Activated effector memory CD4-positive, alpha-beta T cell treated with anti-CD3 and anti-CD28 coated beads, Interleukin-2, amount 50 U/mL, for 16 hours (primary cell): ENCODE measurements at places on chromosomes 1 and 21.

- DNase-seq, result no peak
These were observed 189.0 kb downstream of the NFIA start for GRCh38 chr1:61271412-61271789.

- DNase-seq, result no peak
These were observed 8.7 kb upstream of the EXTL1 start for GRCh38 chr1:26012864-26013263.

- DNase-seq, result no peak
These were observed 117.9 kb upstream of the ESRRG start for GRCh38 chr1:216841165-216841564.

DNA sequence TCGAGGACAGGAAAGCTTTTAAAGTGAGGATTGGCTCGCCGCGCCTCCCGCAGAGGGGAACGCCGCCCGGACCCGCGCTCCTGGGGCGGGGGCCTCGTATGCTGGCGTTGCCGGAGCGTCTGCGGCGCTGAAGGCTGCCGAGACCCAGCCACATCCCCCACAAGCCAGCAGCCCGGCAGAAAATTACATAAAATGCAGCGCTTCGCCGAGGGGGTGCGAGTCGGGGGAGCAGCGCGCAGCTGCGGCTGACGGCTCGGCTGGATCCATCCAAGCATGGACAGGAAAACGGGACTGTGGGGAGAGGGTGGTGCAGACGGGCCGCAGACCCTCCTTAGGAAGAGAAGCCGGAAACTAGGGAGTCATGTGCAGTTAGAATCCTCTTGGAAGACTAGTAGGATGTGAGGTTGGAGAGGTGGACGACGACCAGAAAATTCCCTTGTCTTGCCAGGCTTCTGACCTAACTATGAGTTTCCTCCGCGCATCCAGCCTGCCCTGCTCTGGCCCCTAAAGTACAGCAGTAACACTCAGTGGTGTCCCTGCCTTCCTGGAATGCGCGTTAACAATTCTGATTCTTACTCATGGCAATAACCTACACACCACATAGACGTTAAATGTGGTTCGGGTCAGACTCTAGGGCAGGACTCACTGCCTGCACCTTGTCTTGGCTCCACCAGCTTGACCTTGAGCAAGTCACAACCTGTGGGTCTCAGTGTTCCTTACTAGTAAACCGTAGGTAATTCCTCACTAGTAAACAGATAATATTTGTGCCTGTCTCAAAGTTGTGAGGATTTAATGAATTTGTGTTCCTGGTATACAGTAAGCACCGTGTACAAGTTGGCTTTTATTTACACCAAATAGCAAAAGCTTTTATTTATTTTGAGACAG lies 953 bp upstream of the BRWD1 start:
- DNase-seq, result peak; percentile 78

- no peak for DNase-seq
These were observed 68.1 kb downstream of the RHOU start for GRCh38 chr1:228803421-228803820.

GRCh38 chr1:152673016-152673415 lies 2.1 kb upstream of the LCE2C start:
- DNase-seq, result no peak

- DNase-seq, result no peak
These were observed 47.8 kb upstream of the CCDC190 start for GRCh38 chr1:162908780-162909179.

- DNase-seq, result no peak
These were observed 89.6 kb downstream of the PKN2 start for GRCh38 chr1:88773540-88774150.

GRCh38 chr1:237237721-237238120 lies 195.7 kb downstream of the RYR2 start:
- no peak for DNase-seq

GRCh38 chr1:6967431-6968111 lies 182.3 kb downstream of the CAMTA1 start:
- DNase-seq, result no peak

GRCh38 chr1:219792337-219793021 lies 135.9 kb downstream of the SLC30A10 start:
- DNase-seq, result no peak

GRCh38 chr1:63630666-63631065 lies 37.5 kb downstream of the PGM1 start:
- no peak for DNase-seq

DNA sequence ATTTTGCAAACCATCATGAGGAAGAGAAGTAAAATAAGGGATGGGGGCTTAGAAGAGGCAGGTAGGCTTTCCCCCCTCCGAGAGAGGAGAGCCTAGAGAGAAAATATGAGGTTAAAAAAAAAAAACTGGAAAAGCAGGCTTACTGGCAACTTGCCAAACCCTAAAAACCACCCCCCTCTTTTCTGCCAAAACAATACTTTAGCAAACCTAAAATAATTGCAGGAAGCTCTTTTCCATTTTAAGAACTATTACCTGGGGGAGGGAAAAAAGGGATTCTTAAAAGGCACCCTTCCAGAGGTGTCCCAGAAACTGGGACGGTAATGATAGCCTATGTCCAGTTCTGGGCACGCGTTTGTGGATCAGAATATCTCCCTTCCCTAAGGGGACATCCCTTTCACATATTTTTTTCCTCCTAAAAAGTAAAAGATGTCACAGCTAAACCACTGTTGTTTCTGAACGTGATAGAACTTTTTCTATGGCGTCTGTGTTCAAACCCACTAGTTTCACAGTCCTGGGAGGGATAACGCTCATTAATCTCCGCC lies 1.1 kb upstream of the NFIA start:
- no peak for DNase-seq

DNA sequence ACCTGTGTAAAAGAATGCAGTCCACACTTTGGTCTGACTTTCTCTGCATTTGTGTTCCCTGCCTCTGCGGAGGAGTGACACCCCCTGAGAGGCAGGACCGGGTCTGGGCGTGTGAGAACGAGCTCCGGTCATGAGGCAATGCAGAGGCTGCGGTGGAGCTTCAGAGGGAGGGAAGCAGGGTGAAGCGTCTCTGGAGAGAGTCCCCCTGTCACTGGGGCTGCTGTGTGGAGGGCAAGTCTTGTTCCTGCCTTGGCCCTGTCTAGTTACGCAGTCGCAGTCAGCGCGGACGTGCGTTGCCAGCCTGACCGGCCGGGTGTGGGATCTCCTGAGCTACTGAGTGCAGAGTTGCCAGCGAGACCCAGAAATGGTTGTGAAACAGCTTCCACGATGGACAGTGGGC lies 48.5 kb downstream of the BACE2 start:
- DNase-seq, result no peak
